ENCODE measurements at places on chromosomes 4 and X.

GRCh38 chrX:30248854-30249253 lies 1.9 kb downstream of the MAGEB1 start:
- H3K4me3 ChIP-seq, result no peak overlapping the region
- no peaks in the 10 kb centered on the region for H3K27me3 ChIP-seq
- H3K27ac ChIP-seq, result no peak overlapping the region
- no peak for DNase-seq
- no peaks in the 10 kb centered on the region for H3K4me1 ChIP-seq

- no peak for DNase-seq
- H3K36me3 ChIP-seq, result no peaks in the 10 kb centered on the region
- H3K4me1 ChIP-seq, result no peaks in the 10 kb centered on the region
- H3K27me3 ChIP-seq, result no peaks in the 10 kb centered on the region
- H3K4me3 ChIP-seq, result no peak overlapping the region
- no peak overlapping the region for H3K27ac ChIP-seq
Measured at GRCh38 chr4:135604531-135604930, 1402.9 kb upstream of the PABPC4L start.

DNA sequence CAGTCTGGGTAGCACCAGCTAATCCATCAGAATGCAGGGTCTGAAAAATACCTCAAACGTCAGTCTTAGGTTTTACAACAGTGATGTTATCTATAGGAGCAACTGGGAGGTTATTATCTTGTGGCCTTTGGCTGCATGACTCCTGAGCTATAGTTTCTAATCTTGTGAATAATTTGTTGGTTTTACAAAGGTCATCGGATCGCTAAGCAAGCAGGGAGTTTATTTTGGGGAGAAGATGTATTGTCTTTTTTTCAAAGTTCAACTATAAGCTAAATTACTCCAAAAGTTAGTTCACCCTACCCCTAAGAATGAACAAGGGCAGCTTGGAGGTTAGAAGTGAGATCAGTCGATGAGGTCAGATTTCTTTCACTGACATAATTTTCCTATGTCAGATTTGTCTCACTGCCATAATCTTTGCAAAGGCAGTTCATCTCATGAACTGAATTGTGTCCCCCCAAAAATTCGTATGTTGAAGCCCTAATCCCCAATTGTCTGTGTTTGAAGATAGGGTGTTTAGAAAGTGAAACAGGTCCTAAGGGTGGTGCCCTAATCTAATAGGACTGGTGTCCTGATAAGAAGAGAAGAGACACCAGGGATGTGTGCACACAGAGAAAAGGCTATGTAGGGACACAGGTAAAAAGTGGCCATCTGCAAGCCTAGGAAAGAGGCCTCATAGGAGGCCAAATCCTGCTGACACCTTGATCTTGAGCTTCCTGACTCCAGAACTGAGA lies 175.8 kb upstream of the GALNT7 start:
- no peaks in the 10 kb centered on the region for H3K27me3 ChIP-seq
- no peak overlapping the region for H3K27ac ChIP-seq
- no peaks in the 10 kb centered on the region for H3K4me1 ChIP-seq
- no peak overlapping the region for H3K4me3 ChIP-seq
- no peak for DNase-seq
- no peaks in the 10 kb centered on the region for H3K36me3 ChIP-seq

- H3K4me1 ChIP-seq, result no peaks in the 10 kb centered on the region
- peaks cover 16% of the 10 kb centered on the region for H3K36me3 ChIP-seq
- H3K4me3 ChIP-seq, result no peak overlapping the region
- no peaks in the 10 kb centered on the region for H3K27me3 ChIP-seq
Measured at GRCh38 chr4:98430708-98431403, 169.7 kb downstream of the RAP1GDS1 start.

DNA sequence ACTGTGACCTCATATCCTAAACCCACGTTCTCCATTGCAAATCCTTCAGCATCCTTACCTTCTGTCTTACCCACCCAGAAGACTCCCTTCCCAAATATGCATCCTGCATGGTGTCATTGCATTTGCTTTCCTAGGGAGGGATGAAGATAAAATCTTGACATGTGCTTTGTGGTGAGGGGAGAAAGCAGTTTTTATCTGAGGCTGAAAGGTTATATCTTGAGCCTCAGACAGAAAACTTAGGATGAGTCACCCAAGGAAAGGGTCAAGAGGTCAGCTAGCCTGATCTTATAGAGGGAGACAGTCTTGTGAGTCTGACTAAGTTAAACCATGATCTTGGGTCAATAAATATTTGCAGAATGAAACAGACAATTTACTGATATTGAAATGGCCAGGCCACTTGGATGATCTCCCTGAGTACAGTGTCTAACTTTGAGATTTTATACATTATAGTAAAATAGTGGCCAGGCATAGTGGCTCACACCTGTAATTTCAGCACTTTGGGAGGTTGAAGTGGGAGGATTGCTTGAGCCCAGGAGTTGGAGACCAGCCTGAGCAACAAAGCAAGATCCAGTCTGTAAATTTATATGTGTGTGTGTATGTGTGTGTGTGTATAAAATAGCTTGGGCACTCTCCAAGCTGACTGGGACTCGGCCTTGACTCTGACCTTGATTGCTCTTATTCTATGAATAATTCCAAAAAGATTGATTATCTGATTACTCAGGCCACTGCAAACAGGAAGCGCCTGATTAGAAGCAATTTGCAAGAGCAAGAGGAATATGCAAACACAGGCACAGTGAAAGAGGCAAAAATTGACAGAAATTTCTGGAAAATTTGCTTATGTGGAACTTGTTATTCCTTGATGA lies 15.4 kb upstream of the FAM9C start:
- H3K4me3 ChIP-seq, result no peak overlapping the region
- no peak for DNase-seq
- H3K27ac ChIP-seq, result peak overlapping the region; percentile 33
- no peaks in the 10 kb centered on the region for H3K27me3 ChIP-seq
- H3K4me1 ChIP-seq, result no peaks in the 10 kb centered on the region

GRCh38 chr4:174193438-174194374 lies 89.8 kb downstream of the FBXO8 start:
- H3K27ac ChIP-seq, result no peak overlapping the region
- H3K4me3 ChIP-seq, result no peak overlapping the region
- no peaks in the 10 kb centered on the region for H3K36me3 ChIP-seq
- no peak for DNase-seq
- H3K4me1 ChIP-seq, result no peaks in the 10 kb centered on the region
- H3K27me3 ChIP-seq, result no peaks in the 10 kb centered on the region

GRCh38 chr4:47485768-47486167 lies 693 bp downstream of the ATP10D start:
- H3K27ac ChIP-seq, result no peak overlapping the region
- H3K27me3 ChIP-seq, result no peaks in the 10 kb centered on the region
- no peak for DNase-seq

- H3K36me3 ChIP-seq, result no peaks in the 10 kb centered on the region
- peaks cover 7% of the 10 kb centered on the region for H3K4me1 ChIP-seq
- peaks cover 5% of the 10 kb centered on the region for H3K27me3 ChIP-seq
- H3K4me3 ChIP-seq, result no peak overlapping the region
- no peak for DNase-seq
Measured at GRCh38 chr4:184099535-184099966, 118.1 kb downstream of the ENPP6 start.

- no peaks in the 10 kb centered on the region for H3K27me3 ChIP-seq
- H3K4me1 ChIP-seq, result peaks cover 17% of the 10 kb centered on the region
- H3K4me3 ChIP-seq, result no peak overlapping the region
Measured at GRCh38 chr4:8173492-8174242, 15.1 kb upstream of the ABLIM2 start.

- H3K36me3 ChIP-seq, result no peaks in the 10 kb centered on the region
- no peak for DNase-seq
- H3K4me1 ChIP-seq, result no peaks in the 10 kb centered on the region
- H3K27ac ChIP-seq, result no peak overlapping the region
- no peaks in the 10 kb centered on the region for H3K27me3 ChIP-seq
Measured at GRCh38 chr4:27779827-27780226, 919.2 kb downstream of the STIM2 start.

DNA sequence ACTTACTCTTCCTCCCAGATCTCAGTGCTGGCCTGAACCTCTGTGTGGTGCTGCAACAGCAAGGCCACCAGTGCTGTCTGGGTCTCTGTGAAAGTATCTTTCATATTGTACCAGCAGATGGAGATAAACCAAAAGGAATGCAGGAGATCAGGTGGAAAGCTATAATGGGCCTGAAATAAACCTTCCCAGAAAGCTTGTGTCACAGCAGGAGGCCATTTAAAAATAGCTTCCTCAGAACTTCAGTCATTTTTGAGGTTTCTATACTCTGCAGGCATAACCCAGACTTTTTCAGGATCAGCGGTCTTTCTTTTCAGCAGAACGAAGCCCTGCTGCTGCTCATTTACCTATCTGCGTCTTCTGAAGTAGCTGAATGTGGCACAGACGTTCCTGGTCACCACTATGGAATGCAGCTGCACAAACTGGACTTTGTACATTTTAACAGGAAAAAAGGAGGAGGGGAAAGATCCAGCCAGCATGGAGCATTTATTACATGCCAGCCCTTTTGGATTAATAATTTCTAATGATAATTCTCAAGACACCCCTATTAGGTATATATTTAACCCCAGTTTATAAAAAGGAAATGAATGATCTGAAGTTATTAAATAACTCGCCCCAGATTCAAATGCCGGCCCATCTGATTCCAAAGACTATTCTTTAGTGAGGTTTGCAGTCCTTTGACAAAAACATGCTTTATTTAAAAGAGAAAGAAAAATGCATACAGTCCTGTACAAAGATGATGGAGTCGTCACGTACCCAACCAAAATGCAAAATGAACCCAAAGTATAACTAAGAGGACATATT lies 119.7 kb downstream of the NFKB1 start:
- H3K36me3 ChIP-seq, result no peaks in the 10 kb centered on the region
- no peak overlapping the region for H3K27ac ChIP-seq
- DNase-seq, result peak; percentile 61
- H3K27me3 ChIP-seq, result no peaks in the 10 kb centered on the region

DNA sequence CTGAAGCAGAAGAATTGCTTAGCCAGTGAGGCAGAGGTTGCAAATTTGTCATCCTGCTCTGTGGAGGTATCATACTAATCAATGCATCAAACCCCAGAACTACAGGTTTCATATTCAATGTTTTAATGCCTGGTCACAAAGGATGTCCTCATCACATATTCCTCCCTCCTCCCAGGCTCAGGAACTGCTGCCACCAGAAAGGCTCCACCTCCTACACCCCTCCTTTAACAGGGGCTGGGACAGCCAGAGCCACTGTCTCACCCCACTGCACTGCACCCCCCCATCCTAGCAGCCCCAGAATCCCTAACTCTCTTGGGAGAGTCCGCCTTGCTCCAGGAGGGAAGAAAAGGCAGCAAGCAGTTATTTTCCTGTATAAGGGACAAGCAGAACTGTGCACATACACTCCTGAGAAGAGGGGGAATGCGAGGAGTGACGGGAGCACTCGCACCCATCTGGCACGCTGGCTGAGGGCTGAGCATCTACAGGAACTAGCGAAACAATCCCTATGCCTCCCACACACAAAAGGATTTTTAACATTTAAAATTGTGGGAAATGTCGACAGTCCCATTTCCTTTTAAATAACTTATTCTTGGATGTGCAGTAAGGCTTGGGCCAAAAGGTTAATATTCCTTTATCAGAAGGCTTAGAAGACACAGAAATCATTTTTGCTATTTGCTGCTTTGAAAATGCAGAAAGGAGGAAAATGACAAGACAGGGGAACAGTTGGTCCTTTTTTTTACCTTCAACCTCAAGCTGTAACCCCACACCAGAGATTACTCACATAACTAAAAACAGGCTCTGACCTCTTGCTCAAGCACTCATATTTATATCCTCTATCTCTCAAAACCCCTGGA lies 27.8 kb downstream of the CD99L2 start:
- DNase-seq, result no peak
- no peaks in the 10 kb centered on the region for H3K36me3 ChIP-seq
- H3K4me1 ChIP-seq, result no peaks in the 10 kb centered on the region
- no peak overlapping the region for H3K4me3 ChIP-seq
- H3K27ac ChIP-seq, result no peak overlapping the region

DNA sequence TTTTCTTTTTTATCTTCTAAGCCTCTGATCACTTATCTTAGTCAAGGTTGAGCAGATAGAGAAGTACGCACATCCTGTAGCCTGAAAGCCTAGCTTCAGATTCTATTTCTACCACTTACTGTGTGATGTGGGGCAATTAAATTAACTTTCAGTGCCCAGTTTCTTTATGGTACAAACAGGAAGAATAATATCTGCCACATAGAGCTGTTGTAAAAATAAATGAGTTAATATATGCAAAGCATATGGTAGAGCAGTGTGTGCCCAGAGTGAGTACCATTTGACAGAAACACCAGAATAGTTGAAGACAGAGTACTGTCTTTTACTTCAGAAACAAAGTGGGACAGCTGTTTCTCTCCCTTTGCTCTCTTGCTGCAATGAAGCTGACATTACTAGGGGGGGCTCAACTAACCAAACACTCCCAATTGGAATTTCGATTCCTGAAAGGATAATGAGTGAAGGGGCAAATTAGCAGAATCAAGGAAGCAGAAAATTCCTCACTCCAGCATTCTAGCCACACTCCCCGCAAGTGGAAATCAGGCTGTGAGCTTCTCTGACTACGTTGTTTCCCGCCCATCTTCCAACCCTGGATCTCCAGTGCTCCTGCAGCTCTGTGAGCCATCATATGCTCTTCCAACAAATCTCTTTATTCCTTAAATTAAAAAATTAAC lies 80.4 kb downstream of the MAPK10 start:
- H3K27me3 ChIP-seq, result no peaks in the 10 kb centered on the region
- no peaks in the 10 kb centered on the region for H3K36me3 ChIP-seq
- no peak overlapping the region for H3K4me3 ChIP-seq
- no peak overlapping the region for H3K27ac ChIP-seq
- DNase-seq, result no peak

DNA sequence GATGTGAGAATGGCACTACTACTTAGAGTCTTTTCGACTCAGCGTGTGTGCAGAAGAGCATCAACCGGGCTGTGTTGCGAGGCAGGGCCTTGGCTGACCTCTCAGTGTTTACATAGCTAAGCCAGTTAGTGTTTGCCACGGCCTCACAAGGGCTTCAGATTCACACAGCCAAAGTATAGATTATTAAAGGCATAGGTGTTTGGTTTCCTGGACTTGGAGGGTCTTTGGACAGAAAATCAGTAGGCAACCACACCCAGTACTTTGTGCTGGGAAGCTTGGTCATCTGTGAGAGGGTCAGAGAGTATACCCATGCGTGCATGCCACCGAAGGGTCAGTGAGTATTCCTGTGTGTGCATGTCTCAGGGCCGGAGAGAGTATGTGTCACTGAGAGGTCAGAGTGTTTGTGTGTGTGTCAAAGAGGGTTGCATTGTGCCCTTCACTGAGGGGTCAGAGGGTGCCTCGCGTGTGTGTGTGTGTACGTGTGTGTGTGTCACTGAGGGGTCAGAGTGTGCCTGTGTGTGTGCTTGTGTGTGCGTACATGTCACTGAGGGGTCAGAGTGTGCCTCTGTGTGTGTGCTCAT lies 69.7 kb upstream of the MSANTD1 start:
- H3K27ac ChIP-seq, result no peak overlapping the region
- DNase-seq, result no peak
- no peaks in the 10 kb centered on the region for H3K4me1 ChIP-seq
- H3K36me3 ChIP-seq, result peaks cover 63% of the 10 kb centered on the region

Measured in thymus (tissue), 14 donors.